ENCODE measurements at places on chromosomes 6 and 20. TPM values are rescaled to one million over a fixed set of nuclear protein-coding genes. Genes with fewer than 3 reads are reported as not detected.

Gene FANCE
- total RNA-seq: 13.7 TPM

Gene C6orf89
- 35.0 TPM for total RNA-seq

Gene BNIP5
- total RNA-seq: not detected

Gene AIF1
- 33.1 TPM for total RNA-seq

GRCh38 chr20:33679758-33680485, 5.7 kb upstream of the NECAB3 start:
- no peak overlapping the region for H3K4me3 ChIP-seq
- H3K27me3 ChIP-seq: no peaks in the 10 kb centered on the region
- no peak for DNase-seq

DNA sequence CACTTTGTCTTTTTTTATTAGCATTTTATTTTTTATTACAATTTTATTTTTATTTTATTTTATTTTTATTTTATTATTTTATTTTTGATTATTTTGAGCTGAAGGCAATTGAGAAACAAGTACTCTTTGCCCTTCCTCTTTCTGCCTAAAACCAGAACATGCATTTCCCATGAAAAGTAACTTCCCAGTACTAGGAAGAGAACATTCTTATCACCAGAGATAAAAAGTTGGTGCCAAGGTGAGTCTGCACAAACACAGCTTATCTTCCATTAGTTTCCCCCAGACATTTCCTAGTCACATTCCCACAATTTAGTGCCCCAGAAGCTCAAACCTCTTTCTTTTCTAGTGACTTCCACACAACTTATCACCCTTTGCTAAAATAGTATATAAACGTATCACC, 84.8 kb downstream of the CD24 start:
- no peaks in the 10 kb centered on the region for H3K36me3 ChIP-seq
- no peak for DNase-seq
- H3K4me1 ChIP-seq: no peaks in the 10 kb centered on the region

DNA sequence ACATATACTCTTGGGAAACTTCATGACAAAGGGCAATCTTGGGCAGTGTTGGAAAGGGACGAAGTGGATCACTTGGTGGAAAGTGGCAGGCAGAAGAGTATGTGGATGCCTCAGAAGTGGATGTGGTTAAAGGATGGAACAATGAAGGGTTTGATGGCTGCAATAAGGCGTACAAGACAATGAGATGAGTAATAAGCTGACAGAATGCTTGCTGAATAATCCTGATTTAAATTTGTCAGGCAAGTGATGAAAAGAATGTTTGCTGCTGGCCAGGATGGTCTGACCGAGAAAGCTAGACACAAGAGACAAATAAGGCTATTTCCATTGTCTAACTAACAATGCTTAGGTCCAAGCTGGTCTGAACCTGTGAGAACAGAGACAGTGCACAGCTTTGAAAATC, 61.6 kb upstream of the CEP85L start:
- no peak overlapping the region for H3K4me3 ChIP-seq
- H3K4me1 ChIP-seq: peaks cover 30% of the 10 kb centered on the region
- H3K27ac ChIP-seq: no peak overlapping the region

Gene COL12A1
- 0.27 TPM for total RNA-seq

DNA sequence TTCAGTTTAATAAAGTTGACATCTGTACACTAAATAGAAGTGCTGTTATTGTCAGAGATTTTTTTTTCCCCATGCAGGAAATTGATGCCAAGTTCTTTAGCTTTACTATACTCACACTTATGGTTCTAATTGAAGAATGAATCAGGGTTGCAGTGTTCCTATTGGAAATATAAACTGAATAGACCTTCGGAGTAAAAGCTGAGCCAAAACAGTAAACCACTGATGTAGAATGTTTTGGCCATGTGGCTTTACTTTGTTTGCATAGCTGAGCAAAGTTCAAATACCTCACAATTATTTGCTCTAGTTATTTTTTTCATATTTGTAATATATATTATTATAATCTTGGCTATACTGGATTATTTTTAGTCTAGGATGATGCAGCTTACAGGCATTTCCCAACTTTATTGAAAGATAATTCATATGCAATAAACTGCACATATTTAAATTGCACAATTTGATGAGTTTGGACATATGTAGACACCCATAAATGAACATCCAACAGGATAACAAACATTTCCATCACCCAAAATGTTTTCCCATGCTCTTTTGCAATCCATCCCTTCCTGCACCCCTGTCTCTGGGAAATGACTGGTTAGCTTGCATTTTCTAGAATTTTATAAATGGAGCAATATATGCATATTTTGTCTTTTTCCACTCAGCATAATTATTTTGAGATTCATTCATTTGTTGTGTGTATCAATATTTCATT, 105.8 kb upstream of the NOX3 start:
- no peaks in the 10 kb centered on the region for H3K4me1 ChIP-seq
- no peak overlapping the region for H3K27ac ChIP-seq
- no peak for DNase-seq
- H3K4me3 ChIP-seq: no peak overlapping the region
- H3K27me3 ChIP-seq: no peaks in the 10 kb centered on the region

Gene IMPG1
- not detected for total RNA-seq

- no peaks in the 10 kb centered on the region for H3K27me3 ChIP-seq
- H3K27ac ChIP-seq: no peak overlapping the region
These were observed 3.1 kb downstream of the ATRN start for GRCh38 chr20:3473944-3474343.

Gene C6orf15
- not detected for total RNA-seq

DNA sequence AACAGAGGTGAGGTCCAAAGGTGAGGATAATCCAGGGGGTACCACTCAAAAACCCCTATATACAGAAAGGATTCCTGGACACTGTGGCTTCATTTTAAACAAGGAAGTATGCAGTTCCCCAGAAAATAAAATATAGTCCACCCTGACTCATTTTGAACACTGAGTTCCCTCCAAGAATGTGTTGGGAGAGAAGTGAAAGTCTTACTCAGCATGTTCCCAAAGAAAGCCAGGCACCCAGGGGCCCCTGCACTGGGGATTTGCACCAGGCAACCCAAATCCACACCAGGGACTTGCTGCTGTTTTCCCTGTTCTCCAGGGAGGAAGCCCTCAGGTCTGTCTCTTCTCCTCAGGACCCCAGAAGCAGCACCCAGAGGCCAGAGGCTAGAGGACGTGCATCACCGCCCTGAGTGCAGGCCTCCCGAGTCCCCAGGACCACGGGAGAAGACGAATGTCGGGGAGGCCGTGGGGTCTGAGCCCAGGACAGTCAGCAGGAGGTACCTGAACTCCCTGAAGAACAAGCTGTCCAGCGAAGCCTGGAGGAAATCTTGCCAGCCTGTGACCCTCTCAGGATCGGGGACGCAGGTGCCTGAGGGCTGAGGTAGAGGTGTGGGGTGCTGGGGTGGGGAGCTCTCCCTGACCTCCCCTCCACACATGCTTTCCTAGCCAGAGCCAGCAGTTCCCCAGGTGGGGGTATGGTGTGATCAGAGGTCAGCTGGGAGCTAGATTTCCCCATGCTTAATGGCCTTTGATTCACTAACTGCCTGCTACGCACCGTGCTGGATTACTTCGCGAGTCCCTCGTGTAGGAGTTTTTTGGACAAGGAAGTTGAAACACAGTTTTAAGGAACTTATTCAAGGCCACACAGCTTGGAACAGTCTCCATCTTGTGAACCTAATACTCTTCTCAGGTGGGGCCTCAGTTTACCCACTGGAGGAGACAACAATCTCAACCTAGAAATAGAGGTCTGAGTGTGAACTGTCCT, 3.3 kb downstream of the FGD2 start:
- H3K36me3 ChIP-seq: no peaks in the 10 kb centered on the region
- H3K27ac ChIP-seq: no peak overlapping the region
- H3K27me3 ChIP-seq: no peaks in the 10 kb centered on the region
- no peak overlapping the region for H3K4me3 ChIP-seq

Gene TASP1
- total RNA-seq: 12.5 TPM

- no peaks in the 10 kb centered on the region for H3K27me3 ChIP-seq
- H3K27ac ChIP-seq: no peak overlapping the region
- no peak for DNase-seq
- no peaks in the 10 kb centered on the region for H3K4me1 ChIP-seq
These were observed 67.9 kb downstream of the TRMT11 start for GRCh38 chr6:126054258-126054702.
